ENCODE measurements at places on chromosomes 4 and X.

DNA sequence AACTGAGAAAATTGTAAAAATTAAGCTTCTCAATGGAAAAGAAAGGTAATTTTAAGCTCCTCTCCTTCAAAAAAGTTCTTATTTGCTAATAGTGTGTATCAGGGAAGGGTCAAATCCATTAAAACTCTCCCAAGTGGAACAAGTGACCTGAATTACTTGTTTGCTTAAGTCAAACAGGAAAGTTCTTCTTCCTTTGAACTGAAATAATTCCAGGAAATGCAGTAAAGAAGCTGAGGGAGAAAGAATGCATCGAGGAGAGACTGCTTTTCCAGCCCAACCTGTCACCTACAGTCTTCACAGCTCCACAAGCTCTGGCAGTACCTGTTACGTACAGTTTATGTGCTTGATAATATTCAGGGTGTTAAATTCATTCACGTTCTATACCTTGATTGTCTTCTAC lies 131.1 kb downstream of the KLHL8 start:
- no peak for DNase-seq

DNA sequence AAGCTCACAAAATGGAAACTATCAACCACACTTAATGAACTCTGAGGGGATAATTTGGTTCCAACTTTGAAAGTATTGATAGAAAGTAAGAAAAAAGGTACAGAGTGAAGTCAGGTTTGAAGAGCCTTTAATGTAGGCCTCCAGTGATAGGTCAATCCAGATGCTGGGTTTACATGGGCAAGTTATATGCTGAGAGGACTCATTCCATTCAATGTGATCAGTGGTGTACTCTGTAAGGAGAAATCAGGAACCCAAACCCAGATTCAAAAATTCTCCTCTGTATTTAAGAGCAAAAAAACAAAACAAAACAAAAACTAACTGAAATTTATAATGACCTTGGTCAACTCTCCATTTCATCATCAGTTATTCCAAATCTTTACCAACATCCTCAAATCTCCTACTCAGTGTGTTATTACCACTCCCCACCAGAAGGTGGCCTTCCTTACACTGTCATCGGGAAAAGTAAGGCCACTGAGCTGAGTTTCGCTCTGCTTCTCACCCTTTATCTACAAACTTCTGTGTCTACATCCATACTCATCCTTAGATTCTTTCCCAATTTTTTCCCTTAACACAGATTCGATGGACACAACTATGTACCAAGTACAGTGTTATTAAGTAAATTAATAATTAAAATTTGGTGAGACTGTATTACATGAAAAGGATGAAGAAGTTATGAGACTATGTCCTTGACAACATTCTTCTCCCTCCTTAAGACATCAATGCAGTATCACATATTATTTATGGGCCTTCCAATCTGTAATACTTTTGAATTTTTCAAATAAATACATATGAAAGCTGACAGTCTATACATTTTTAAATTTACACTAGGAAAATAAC lies 88.3 kb downstream of the ZAR1 start:
- peak; percentile 87 for DNase-seq

DNA sequence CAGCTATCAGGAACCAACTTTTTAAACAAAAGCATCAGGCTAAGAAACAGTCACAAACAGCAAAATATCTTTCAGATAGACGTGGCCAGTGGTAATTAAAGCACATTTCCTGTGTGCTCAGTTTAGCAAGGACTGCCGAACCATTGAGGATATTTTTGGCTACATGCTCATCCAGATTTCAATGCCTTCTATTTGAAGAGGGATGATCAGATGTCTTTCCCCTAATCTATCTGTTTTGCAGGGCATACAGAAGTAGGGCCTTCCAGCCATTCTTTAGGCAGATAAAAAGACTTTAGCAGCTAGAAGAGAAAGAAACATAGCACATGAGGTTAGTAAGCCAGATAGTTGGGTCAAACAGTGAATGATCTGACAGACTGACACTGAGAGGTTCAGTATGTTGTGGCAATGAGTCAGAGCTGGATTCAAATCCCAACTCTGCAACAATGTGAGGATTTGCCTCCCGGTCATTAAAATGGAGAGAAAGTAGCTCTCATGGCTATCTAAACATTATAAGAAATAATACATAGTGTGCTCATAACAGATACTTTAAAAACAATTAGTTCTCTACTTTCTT lies 100.0 kb upstream of the PRKG2 start:
- no peak for DNase-seq

DNA sequence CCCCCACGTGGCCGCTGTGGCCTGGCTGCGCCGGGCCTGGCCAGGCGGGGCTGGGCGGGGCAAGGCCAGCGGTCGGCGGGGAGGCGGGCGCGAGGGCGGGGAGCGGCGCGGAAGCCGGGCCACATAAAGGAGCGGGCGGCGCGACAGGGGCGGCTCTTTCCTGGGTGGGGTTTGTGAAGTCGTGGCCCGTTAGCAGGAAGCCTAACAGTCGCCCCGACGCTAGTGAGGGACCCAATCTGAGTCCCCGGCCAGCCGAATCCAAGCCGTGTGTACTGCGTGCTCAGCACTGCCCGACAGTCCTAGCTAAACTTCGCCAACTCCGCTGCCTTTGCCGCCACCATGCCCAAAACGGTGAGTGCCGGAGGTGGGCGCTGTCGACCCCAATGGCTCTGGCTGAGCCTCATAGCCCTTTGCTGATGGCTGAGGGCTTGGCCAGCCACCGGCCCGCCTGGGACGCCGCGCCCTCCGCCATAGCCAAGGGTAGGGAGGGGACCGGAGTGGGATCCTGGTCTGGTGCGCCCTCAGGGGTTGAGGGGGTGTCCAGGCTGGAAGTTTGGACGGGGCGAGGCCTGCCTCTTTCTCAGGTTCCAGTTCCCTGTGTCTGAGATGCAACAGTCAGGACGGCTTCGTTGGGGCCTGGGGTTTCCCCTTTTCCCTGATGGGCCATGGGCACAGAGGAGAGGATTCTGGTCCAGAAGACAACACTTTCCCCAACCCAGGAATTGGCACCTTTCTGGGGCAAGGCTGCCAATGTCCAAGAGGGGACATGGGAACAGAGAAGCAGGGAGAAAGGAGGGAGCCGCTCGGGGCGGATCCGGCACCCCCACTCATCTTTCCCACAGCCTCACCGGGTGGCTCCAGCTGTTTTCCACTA lies at the start of gene MSN:
Gene MSN (plus strand): TSS at position 152 of the 874 bp plus-strand sequence. CDS start 188 bp downstream, at position 340.
- peak; percentile 66 for DNase-seq

- no peak for DNase-seq
Observed at GRCh38 chr4:181739031-181739430, 504.2 kb upstream of the TENM3 start.

DNA sequence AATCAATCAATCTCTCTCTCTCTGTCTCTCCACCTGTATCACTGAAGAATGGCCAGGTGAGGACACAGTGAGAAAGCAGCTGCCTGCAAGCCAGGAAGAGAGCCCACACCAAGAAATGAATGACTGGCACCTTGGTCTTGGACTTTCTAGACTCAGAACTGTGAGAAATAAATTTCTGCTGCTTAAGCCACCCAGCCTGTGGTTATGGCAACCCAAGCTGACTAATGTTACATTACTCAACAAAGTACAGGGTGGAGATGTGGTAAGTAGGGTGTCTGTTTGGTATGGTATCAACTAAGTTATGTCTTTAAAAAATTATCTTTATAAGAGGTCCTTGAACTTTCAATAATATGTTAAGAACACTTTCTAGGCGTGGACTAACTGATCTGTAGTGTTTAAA lies 159.3 kb downstream of the EPHA5 start:
- peak; percentile 63 for DNase-seq

- no peak for DNase-seq
Observed at GRCh38 chrX:12210196-12210815, 72.0 kb downstream of the FRMPD4 start.

- DNase-seq: no peak
Observed at GRCh38 chr4:151553874-151554273, 144.9 kb downstream of the FHIP1A start.

- DNase-seq: peak; percentile 25
Observed at GRCh38 chrX:40097141-40097503, 636 bp downstream of the BCOR start.

DNA sequence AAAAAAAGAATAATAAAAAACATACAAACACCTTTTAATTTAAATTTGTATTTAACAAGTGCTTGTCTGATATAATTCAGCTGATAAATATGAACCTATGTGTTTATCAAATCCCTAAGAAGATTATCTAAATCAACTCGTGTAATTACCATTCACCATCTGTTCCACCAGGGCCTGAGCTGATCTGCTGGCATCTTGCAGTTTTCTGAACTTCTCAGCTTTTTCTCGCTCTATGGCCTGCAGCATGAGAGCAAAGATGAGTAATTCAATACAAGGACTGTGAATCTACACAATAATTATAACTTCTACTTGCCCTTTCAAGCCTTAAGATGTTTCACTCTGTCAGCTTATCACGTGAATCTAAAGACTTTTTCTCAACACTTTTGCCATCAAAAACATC lies 709.7 kb downstream of the DMD start:
- no peak for DNase-seq

DNA sequence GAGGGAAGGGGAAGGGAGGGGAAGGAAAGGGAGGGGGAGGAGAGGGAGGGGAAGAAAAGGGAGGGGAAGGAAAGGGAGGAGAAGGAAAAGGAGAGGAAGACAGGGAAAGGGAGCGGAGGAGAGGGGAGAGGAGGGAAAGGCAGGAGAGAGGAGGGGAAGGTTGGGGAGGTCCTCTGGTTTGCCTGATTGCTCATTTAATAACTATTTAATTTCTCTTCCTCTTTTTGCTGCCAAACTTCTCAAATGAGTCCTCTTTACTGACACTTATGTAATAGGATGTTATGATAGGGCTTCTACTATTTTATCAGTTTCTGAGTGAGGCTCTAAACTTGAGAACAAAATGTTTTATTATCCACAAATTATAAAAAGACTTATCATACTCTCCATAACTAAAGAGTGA lies 35.4 kb upstream of the PPA2 start:
- DNase-seq: no peak

DNA sequence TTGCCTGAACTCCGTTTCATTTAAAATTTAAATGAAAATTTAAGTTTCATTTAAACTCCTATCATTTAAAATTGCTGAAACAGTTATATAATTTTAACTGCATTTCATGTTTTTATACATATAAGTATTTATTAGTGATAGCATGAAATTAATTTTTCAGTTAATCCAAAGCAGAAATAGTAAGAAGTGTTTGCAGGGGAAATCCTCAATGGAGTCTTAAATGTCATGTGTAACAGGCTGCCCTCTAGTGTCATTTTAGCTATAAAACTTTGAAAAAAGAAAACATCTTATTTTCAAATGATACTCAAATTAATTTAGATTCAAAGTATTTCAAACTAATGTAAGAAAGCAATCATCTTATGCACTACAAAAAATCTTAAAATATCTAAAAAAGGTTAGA lies 27.2 kb downstream of the TAPT1 start:
- peak; percentile 20 for DNase-seq

DNA sequence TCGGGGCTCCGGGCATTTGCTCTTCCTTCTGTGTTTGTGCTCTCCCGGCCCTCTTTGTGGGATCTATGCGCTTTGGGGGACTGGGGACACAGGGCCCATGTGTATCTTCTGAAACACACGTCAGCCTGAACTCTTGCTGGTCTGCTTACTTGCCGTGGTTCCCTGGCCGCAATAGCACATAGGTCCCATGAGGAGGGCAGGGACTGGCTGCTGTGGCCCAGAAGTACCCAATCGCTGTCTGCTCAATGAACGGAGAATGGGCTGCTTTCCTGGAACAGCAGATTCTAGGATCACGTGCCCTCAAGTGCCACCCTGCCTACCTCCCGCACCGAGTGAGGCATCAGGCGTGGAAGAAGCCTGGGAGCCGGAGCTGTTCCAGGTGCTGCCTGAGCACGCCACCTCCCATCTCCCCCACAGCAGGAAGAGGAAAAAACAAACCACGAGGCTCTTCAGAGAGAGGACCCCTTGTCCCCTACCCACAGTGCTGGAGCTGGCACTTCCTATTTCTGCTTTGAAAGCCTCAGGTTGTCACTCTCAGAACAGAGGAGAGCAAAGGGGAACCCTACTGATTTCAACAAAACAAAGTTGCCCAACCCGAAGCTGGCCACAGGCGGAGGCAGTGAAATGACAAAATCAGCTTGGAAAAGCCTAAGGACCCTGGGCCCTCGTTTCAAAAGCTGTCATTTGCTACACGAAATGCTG lies 3.8 kb downstream of the G6PD start:
- DNase-seq: no peak

- no peak for DNase-seq
Observed at GRCh38 chr4:146159384-146160058, 16.0 kb upstream of the LSM6 start.

DNA sequence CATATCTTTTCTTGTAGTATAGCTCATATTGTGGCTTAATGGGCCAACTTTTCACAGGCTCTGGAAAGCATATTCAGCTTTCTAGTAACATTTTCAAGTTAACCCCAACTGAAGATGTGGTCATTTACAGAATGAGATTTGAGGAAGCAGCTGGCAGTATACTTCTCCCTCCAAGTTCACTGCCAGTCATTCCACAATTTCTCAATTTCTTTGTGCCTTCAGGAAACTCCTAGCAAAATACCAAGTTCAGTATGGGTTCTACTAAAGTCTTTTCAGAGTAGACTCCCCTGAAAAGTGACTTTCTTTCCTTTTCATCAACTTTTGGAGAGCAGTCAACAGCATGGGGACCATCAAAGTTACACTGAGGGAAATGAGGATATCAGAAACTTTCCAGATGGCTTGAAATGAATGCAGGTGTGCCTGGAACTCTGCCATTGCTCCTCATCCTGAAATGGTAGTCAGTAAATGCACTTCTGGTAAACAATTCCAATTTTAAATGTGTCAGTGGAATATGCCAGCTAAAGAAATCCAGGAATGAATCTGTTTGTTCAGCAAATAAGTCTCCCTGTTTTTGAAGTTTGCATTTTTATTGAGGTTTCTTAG lies 81.5 kb upstream of the TEX13D start:
- no peak for DNase-seq

GRCh38 chr4:166594326-166594946 lies 639.9 kb downstream of the SPOCK3 start:
- peak; percentile 77 for DNase-seq

GRCh38 chr4:80767944-80768343 lies 262.6 kb upstream of the BMP3 start:
- DNase-seq: no peak

DNA sequence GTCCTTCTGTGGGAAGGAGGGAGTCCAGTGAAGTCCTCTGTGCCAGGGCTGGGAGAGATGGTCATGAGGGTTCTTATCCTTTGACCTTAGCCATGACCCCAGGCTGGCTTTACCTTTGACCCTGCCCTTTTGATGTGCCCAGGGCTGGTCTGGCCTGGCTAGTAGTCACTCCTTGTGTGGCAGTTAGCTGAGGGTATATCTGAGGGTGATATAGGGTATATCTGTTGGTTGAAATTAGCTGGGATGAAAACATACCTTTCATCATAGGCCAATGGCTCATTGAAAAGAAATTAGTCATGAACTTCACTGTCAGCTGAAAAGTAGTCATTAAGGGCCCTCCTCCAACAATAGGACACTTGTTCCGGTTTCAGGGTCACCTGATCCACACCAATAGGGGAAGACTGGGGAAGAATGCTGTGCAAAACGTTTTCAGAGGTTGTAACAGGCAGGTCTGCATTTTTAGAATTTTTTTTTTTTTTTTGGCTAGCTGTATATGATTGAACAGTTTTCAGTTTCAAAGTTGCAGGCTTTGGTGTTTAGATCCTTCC lies 74.6 kb upstream of the STOX2 start:
- DNase-seq: no peak

Data from cardiac muscle cell (in vitro differentiated cells and primary cell).